Smooth muscle cell of the pulmonary artery (primary cell): ENCODE measurements at places on chromosomes 1 and 21. TPM values are rescaled to one million over a fixed set of nuclear protein-coding genes. Genes with fewer than 3 reads are reported as not detected.

OR2T29 gene
- not detected in 2 replicates for total RNA-seq

VASH2 gene
- 0.03 and 0.26 TPM in 2 replicates for total RNA-seq

SPATA1 gene
- total RNA-seq: 0.46 and 0.63 TPM in 2 replicates

PCSK9 gene
- total RNA-seq: 0.85 and 2.5 TPM in 2 replicates
